Temporal lobe (tissue), 4 donors: ENCODE measurements at places on chromosomes 1 and 21. TPM values are rescaled to one million over a fixed set of nuclear protein-coding genes. Genes with fewer than 3 reads are reported as not detected.

LCE2B gene
- total RNA-seq, result not detected

OPRD1 gene
- total RNA-seq, result 0.25 TPM

CD101 gene
- total RNA-seq, result 1.2 TPM

PGLYRP4 gene
- not detected for total RNA-seq

C1QB gene
- total RNA-seq, result 5.9 TPM

CELA2B gene
- not detected for total RNA-seq

FCMR gene
- total RNA-seq, result 0.25 TPM

CLCA4 gene
- total RNA-seq, result not detected

RGS18 gene
- total RNA-seq, result 0.25 TPM

KIF2C gene
- total RNA-seq, result 2.2 TPM

NTRK1 gene
- total RNA-seq, result 0.25 TPM
